ENCODE measurements at places on chromosomes 11 and 22.

DNA sequence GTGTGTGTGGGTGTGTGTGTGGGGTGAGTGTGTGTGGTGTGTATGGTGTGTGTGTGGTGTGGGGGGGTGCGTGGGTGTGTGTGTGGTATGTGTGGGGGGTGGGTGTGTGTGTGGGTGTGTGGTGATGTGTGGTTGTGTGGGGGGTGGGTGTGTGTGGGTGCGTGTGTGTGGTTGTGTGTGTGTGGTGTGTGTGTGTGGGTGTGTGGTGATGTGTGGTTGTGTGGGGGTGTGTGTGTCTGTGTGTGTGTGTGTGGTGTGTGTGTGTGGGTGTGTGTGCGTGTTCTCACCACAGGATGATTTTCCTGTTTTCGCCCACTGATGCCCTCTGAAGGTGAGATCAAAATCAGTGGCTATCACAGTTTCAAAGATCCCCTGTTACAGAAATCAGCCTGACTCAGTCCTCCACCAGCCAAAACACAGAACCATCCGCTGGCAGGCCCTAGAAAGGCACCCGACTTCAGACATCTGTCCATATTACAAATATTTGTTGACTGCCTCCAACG lies 24.7 kb downstream of the CPT1A start:
- DNase-seq: peak; percentile 17

DNA sequence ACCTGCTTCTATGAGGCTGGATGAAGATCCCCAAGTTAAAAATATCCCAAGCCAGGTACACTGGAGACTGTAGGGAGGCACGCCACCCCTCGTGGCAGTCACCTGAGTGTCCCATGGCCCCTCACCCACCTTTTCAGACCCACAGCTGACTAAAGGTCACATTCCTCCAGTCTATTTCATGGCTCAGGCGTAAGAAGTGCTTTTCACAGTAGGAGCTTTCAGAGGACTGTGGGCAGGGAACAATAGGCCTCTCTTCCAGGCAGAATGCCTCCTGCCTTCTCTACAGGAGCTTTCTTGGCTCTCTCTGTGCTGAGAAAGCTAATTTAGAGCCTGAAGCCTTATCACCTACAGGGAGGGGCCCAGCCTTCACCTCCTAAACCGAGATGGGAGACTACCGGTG lies 73.8 kb downstream of the C11orf58 start:
- DNase-seq: no peak

- DNase-seq: no peak
Measured at GRCh38 chr11:120649316-120649715, 137.8 kb downstream of the GRIK4 start.

DNA sequence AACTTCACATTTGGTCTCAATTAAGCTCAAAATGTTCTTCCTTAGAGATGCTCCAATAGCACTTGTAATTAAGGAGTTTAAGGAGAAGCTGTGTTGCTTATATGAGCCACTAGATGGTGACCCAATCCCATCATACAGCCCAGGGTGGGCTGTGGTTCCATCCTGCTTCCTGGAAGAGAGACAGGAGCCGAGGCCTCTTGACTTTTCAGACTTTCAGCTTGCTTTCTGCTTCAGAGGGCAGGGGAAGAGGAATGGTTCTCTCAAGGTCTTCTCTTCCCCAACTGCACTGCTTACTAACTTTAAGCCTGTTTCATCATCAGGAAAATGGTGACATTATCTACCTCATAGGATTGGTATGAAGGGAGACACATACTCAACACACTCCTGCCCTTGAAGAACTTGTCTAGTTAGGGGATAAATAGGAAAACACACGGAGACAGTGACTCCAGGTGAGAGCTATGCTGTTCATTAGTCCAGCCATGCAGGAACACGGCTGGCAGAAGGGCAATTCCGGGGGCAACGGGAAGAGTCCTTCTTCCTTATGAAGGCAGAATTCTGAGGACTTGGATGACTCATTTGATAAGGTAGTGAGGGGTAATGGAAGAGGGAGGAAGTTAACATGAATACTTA lies 20.1 kb downstream of the TMEM218 start:
- DNase-seq: peak; percentile 15

GRCh38 chr11:93005239-93005638 lies 35.8 kb downstream of the MTNR1B start:
- no peak for DNase-seq

DNA sequence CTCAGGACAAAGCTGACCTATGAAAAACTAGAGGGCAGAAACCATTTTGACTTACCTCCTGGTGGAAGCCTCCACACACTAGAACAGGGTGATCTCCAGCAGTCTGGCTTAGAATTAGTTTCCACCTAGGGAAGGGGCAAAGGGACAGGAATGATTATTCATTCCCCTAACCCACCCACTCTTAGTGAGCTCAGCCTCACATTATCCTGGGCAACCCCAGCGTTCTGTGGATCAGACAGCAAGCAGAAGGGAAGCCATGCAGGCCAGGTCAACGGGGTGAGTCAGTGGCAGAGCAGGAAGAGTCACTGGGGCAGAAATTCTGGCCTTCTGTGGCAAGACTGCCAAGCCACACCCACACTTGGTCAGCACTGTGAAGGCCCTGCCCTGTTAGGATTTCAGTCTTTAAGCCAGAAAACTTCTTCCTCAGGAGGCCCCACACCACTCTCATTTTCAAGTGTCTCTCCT lies 10.5 kb downstream of the NUMA1 start:
- DNase-seq: peak; percentile 70

DNA sequence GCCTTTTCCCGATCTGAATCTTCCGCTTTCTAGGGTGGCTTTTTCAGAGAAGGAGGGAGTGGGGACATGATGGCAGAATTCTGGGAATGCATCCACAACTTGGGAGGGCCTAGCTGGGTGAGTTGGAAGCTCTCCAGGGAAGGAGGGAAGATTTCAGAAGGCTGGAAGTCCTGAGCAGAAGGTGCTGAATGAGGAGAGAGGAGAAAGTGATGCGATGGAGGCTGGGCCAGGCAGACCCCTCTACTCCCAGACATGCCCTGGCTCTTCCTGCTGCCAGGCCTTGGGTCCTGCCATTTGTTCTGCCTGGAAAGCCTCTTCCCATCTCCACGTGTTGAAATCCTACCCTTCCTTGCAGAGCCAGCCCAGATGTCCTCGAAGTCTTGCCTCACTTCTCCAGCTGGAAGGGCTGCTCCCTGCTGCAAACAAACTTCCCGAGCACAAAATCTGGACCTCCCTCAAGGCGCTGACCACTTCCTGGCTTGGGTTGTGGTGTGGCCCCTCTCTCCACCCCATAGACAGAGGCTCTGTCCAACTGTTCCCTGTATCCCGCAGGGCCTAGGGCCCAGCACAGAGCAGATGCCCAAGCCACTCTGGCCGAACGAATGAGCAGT lies 16.8 kb downstream of the LRRC32 start:
- DNase-seq: no peak

- no peak for DNase-seq
Measured at GRCh38 chr11:113497066-113497910, 22.1 kb upstream of the DRD2 start.

DNA sequence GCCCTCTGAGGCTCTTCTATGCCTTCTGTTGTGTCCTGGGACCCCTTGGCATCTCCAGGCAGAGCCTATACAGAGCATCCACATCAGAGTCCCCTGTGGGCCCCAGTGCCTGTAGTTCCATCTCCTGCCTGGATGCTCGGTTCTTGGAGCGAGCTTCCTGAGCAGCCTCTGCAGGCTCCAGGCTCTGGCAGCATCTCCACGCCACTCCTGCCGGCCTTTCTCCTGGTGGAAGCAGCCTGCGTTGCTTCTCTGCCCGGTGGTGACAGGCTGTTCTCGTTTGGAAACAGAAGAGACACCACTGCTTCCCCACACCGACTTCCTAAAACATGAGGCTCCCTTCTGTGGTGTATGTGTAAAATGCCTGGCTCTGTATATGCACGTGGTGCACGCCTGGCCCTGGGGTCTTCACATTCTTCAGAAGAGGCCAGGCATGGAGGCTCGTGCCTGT lies 52.8 kb downstream of the BCR start:
- no peak for DNase-seq

DNA sequence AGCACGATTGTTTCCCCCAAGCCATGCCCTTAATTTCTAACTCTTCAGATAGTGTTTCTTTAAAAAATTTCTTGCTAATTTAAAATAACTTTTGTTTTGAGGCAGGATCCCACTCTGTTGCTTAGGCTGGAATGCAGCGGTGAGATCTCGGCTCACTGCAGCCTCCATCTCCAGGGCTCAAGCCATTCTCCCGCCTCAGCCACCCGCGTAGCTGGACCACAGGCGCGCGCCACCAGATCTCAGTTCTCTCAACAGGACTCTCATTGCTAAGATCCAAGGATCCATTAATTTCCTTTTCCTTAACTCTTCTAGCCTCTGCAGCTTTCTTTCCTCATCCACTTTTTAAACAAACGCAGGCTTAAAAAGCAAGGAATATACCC lies 327 bp upstream of the MED17 start:
- no peak for DNase-seq

DNA sequence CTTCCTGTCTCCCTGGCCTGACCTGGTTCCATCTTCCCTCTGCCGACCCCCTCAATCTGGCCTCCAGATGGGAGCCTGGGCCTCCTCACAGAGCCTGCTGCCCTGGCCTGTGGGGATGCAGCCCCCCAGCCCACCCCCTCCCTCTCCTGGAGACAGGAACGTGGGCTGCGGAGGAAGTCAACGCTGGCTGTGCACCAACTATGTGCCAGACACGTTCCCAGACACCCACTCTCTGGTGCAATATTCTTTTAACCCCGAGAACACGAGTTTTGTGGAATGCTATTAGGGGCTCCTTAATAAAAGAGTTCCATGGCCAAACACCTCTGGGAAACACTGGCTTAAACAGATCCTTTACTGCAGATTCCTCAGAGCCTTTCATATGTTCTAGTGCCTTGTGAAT lies 15.9 kb downstream of the WNT11 start:
- no peak for DNase-seq

- DNase-seq: no peak
Measured at GRCh38 chr11:133678191-133678590, 145.9 kb upstream of the OPCML start.

GRCh38 chr11:83070044-83070701 lies 1.5 kb downstream of the RAB30 start:
- DNase-seq: no peak

GRCh38 chr11:120807414-120808150 lies 216.3 kb upstream of the TBCEL start:
- no peak for DNase-seq

- DNase-seq: no peak
Measured at GRCh38 chr22:49627217-49628181, 200.2 kb downstream of the BRD1 start.

GRCh38 chr11:93089474-93090102 lies 108.2 kb downstream of the SLC36A4 start:
- peak; percentile 72 for DNase-seq

DNA sequence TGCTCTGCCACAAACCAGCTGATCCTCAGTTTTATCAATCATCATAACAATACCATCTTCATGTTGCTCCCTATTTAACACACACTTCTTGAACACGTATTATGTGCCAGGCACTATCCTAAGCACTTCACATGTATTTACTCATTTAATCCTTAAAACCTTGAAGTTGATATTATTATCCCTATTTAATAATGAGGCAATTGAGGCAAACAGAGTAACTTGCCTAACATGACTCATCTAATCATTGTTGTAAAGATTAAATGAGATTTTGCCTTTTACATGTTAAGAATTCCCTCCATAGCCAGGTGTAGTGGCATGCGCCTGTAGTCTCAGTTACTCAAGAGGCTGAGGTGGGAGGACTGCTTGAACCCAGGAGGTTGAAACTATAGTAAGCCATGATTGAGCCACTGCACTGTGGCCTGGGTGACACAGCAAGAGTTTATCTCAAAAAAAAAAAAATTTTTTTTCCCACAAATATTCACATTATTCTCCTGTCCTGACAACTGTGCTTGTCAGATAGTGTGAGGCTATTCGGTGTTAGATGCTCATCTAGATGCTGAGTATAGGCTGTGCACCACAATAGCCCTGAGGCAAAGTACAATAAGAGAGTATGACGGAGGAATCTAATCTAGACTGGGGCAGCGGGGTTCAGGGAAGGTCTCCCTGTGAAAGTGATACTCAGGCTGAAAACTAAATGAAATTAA lies 13.4 kb downstream of the CKAP5 start:
- DNase-seq: no peak

- DNase-seq: no peak
Measured at GRCh38 chr22:33051960-33052839, 6.0 kb downstream of the SYN3 start.

DNA sequence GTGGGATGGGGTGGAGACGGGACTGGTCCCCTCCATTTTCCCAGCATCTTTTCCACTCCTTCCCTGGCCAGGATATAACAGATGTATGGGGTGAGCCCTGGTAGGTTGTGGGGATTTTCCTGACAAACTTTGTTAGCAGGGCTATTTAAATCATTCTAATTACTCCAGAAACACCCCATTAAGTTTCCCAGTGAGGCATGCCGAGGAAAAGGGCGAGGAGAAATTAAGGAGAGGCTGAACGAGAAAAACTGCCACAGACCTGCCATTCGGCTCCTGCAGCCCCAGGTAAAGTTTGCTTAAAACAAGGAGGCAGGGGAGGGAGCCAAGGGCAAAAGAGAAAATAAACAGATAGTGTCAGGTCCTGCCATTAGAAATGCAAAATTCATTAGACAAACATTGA lies 428.2 kb downstream of the BUD13 start:
- no peak for DNase-seq

- no peak for DNase-seq
Measured at GRCh38 chr11:122330279-122330965, 214.4 kb upstream of the BLID start.

DNA sequence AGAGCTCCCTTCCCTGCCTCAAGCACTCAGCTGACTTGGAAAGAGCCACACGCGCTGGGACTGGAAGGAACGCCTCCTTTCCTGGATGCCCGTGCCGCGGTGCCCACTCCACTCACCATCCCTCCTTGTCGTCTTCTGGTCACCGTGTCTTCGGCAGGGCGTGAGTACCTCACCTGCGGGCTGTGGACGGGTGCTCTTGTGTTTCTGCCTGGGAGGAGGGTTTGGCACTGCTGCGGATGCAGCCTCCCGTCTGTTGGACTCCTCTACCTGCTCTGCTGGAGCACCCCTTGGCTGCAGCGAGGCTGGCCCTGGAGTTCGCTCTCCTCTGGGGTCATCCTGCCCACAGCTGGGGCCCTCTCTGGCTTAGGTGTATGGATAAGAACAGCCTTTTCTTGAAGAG lies 612.7 kb downstream of the BRD1 start:
- DNase-seq: no peak

DNA sequence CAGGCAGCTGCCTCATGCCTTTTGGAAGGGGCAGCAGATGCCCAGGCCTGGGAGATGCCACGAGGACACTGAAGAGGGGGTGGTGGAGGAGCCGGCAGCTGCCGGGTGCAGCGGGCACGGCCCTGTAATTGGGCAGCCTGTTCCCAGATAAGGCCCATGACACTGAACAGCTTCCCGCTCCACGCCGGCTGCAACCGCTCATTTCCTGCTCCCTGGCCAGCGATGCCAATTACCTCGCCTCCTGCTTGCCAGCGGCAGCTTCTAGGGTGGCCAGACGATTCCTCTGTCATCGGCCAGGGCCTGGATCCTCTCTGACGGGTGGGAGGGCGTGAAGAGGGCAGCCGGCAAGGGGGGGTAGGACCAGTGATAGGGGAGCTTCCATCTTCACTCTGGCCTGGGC lies 22.8 kb downstream of the FLRT1 start:
- DNase-seq: no peak

- DNase-seq: peak; percentile 72
Measured at GRCh38 chr22:26330971-26331625, 98.0 kb upstream of the ASPHD2 start.

GRCh38 chr11:6812390-6813005 lies 13.0 kb upstream of the OR6A2 start:
- DNase-seq: peak; percentile 40

GRCh38 chr11:76269247-76269646 lies 62.9 kb upstream of the WNT11 start:
- no peak for DNase-seq
